NCI-H1436 treated with DMSO at 0.1 percent for 48 hours (cell line): ENCODE measurements at places on chromosomes 3 and 15.

GRCh38 chr3:123632161-123632655, 47.4 kb upstream of the HACD2 start:
- DNase-seq = no peak

DNA sequence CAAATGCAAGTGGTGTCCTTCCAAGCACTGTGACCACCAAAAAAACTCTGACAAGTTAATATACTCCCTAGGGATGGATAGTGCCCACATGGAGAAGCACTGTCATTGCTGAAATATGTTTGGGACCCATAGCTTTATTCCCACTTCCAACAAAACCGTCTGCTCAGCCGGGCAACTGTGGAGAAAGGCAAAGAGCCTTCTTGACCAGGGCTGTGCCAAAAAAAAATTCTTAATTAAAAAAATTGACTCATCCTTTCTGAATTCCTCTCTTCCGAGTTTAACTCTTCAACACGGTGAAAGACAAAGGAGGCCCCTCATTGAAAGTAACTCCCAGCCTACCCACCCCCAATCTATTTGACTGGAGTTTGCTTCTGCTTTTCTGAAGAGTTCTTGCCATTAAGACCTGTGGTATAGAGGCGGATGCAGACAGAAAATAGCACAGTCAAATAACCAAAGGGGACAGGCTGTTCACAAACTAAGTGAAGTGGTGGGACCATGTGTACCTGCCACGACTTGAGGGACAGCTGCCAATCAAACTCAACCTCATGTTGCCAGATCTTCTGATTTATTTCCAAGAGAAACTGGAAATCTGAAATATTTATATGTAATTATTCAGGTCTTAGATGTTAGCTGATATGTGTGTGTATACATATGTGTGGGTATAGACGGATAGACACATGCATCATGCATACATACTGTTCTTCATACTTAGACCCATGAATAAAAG, 135.4 kb upstream of the PFN2 start:
- DNase-seq = no peak

GRCh38 chr15:69421498-69421897, 7.3 kb downstream of the KIF23 start:
- no peak for DNase-seq

DNA sequence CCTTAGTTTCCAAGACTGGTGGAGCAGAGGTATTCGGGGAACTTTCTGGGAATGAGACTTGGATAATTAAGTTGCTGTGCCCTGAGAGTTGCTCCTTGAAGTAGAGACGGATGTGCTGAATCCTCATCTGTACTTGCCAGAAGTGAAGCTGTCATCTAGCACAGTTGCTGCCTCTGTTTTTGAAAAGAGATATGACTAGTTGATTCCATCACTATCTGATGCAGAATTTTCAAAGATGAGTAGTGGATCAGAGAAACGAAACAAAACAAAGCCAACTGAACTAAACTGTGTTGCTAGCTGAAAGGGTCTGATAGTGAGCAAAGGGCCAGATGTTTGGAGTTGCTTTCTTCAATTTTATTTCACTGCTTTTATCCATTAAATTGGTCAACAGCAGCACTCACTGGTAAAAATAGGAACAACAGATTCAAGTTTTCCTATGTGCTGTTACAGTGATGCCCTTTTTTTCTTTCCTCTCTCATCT, 52.7 kb downstream of the MITF start:
- DNase-seq = no peak

DNA sequence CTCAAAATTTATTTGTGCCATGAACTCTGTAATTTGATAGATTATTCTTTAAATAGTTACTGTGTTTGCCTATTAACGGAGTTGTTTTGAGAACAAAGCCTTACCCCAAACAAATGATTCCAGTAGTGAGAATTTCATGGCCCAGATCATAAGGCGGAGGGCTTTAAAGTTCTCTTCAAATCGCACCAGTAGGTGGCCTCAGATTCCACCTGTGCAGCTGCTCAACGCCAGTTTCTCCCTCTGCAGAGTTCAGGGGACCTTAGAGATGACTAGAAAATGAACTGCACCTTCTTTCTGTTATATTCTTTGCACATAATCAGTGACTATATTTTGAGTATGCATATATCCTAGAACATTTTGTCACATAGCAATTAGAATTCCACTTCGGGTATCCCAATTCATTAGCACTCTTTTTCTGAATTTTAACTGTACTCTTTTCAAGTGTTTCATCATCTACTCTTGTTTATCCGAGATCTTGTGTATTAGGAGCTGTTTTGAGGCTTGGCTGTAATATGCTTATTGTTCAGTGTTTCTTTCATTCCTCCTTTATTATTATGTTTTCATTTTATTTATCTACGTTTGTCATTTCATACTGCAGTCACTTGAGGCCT, 232.6 kb upstream of the CHRM5 start:
- no peak for DNase-seq

DNA sequence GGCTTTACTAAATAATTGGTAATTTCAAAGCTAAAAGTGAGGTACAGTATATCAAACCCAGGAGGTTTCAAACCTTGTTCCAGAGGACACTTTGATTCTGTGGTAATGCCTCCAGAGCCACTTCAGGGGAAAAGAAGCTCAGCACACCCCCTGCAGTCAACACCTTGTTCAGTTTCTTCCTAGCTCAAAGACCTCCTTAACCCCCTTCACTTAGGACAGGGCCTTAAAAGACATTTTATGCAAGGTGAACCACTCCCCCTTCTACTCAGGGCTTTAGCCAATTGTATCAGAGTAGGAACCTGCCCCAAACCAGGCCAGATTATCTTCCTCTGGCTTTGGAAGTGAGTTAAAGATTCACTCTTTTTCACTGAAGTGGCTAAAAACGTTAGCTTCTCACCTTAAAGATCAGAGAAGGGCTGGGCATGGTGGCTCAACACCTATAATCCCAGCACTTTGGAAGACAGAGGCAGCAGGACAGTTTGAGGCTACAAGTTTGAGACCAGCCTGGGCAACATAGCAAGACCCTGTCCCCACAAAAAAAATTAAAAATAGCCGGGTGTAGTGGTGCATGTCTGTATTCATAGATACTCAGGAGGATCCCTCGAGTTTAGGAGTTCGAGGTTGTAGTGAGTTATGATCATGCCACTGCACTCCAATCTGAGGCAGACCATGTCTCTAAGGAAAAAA, 3.4 kb downstream of the DENND6A start:
- no peak for DNase-seq

GRCh38 chr15:79089890-79090486, 592 bp downstream of the RASGRF1 start:
- DNase-seq = no peak

DNA sequence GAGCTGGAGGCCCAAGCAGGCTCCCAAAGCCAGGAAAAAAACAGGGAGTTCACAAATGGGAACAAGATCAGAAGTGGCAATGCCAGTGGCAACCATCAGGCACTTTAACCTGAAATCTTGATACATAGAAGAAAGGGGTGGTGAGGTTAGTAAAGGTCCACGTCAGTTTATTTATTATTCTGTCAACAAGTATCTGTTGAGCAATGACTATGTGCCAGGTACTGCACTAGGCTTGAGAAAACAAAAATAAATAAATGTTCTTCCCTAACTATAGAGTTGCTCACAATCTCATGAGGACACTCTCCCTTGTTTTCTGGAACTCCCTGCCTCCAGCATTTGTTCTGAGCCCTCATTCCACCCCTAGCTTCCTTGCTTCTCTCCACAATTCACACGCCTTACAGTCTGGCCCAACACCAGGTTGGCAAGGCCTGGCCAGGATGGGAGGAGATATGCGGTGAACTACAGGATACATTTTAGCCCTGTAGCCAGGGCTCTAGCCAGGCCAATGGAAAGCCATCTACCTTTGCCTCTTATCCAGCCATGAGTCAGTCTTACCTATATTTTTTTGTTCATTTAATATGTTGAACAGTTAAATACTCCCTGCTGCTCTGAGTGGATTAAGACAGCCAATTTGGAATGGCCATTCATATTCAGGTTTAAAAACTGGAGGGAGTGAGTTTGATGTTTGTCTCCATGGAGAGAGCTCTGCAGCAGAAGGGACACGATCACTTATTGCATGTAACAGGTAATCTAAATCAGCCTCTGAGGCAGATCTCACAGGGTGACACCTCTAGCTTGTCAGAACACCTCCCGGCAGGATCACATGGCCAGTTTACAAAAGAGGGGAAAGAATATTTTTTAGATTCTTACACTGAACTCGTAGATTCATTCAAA, 161.9 kb upstream of the ATP11B start:
- DNase-seq = no peak

DNA sequence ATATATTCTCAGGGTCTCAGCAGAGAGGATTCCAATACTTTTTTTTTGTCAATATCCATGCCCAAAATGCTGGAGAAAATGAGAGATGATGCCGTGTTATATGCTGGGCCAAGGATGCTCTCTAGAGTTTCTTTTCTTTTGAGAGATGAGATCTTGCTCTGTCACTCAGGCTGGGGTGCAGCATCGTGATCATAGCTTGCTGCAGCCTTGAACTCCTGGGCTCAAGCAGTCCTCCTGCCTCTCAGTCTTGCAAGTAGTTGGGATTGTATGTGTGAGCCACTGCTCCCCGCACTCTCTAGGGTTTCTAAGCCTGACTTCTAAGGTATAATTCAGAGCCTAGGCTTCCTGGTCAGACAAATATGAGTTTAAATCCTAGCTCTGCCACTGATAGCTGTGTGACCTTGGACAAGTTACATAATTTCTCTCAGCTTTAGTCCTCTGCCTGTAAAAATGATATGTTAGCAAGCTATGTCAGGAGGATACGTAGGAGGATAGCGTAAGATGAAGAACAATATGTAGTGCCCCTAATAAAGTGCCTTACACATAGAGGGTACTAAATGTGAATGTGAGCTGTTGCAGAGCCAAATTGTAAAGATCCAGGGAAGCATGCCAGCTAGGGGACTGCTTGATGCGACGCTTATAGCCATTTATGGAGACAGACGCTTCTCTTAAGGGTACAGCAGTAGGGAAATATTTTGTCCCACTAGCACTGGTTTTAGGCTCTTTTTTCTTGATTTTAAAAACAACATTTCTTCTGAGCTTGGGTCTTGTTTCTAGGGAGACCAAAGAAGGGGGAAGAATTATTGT, 7.4 kb downstream of the STARD9 start:
- DNase-seq = no peak

- DNase-seq = no peak
Measured at GRCh38 chr3:25563601-25564000, 101.1 kb downstream of the TOP2B start.

DNA sequence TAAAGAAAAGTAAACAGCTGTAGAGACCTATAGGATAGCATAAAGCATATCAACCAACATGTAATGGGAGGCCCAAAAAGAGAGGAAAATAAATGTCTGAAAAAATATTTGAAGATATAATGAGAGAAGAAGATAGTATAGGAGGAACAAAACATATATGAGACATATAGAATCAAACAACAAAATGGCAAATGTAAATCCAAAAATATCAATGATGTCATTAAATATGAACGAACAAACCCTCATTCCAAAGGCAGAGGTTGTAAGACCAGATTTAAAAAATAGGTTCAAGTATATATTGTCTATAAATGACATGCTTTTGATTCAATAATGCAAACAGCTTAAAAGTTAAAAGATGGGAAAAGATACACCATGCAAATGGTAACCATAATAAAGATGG, 470.4 kb downstream of the AGBL1 start:
- DNase-seq = no peak

DNA sequence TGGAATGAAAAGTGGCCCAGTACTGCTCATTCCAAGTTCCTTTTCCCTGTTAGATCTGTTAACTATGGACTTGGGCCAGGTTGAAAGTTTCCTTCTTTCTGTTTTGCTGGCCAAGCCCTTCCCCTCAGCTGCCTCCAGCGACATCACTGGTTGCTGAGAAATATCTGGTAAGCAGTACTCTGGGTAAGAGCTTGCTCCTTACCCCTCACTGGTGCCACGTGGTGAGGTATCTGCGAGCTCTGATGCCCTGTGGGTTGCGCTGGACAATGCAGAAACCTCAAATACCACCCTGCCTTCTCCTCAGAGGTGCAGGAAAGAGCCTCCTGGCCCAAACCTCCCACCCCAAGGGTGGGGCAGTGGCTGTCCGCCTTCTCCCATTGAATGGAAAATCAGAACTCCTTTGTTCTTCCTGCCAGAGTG, 42.9 kb upstream of the APH1B start:
- DNase-seq = no peak

GRCh38 chr3:59919586-59919985, 869.8 kb upstream of the CFAP20DC start:
- no peak for DNase-seq

GRCh38 chr3:111729087-111729846, 129.8 kb upstream of the PHLDB2 start:
- DNase-seq = no peak

DNA sequence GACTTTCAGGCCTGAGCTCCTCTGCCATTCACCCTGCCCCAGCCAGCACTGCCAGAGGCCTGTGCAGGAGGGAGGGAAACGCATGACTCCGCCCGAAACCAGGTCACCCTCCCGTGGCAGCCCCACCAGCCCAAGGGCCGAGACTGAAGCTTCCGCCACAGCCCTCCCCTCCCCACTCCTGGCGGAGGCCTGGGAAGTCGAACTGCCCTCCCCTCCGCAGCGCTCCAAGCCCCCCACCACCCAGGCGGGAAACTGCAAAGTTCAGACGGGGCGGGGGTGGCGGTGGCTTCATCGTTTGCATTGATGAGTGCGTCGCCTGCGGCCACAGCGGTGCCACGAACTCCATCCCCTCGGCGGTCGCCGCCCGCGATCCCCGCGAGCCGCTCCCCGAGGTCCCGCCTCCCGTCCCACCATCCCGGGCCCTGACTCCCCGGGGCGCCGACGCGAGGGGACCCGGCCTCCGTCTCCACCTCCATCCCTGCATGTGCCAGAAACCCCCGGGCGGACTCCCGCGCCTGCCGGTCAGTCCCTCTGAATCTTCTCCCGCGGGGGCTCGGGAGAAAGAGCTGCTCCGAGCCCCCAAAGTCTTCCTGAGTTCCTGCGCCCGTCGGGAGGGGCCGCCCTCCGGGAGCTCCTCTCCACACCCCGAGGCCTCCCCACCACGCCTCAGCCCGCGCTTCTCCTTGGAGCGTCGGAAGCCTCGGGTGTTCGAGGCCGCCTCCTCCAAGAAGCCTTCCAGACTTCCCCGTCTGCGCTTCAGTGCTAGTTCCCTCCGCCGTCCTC, 698 bp downstream of the MELTF start:
- DNase-seq = no peak
